T-helper 2 cell (primary cell): ENCODE measurements at places on chromosomes 7 and 10.

DNA sequence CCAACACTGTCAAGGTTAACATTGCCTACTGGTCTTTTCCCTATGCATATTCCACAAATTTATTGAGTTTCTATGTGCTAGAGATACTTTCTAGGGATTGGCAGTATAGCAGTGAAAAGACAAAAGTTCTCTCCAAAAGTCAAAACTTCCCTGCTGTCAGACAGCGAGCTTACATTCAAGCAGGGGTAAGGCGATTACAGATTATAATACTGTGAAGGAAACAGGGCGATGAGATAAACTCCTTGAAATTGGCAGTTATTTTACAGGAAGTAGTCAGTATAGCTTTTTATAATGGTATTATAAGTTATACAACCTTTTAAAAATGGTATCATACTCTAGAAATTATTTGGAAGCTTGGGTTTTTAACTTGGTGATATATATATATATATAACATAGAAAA is 9.9 kb downstream of the VPS50 start:
- DNase-seq: no peak

DNA sequence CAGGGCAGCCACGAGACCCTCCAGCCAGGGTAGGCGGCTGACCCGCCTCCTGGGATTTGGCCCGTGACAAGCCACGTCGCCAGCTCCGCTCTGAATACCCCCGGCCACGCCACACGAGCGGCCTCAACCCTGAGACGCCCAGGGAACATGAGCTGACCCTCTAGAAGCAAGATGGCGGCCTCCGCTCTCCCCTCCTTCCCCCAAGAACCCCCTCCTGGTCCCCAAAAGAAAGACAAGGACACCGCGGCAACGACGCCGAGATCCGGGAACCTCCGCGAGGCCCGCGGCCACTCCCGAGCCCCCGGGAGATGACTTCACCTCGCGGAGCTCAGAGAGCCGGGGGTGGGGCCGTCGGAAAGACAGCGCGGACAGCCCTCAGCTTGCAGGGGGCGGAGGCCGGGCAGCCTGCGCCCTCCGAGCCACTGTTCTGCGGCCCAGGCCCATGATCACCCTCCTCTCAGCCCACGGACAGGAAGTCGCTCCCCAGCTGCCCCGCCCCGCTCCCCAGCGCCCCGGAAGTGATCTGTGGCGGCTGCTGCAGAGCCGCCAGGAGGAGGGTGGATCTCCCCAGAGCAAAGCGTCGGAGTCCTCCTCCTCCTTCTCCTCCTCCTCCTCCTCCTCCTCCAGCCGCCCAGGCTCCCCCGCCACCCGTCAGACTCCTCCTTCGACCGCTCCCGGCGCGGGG is at the start of gene RALA:
Gene RALA (plus strand): TSS at position 526 of the 685 bp plus-strand sequence. CDS start 63,096 bp downstream, outside the sequence.
- DNase-seq: peak; percentile 84

- DNase-seq: no peak
Measured at GRCh38 chr7:109873296-109873695, 1217.6 kb upstream of the LRRN3 start.

- DNase-seq: no peak
Measured at GRCh38 chr10:35211390-35211789, 84.7 kb downstream of the CREM start.

GRCh38 chr10:15661574-15661973 is 58.1 kb downstream of the ITGA8 start:
- DNase-seq: no peak

- no peak for DNase-seq
Measured at GRCh38 chr10:48389272-48389671, 82.8 kb downstream of the MAPK8 start.

GRCh38 chr7:142709921-142710320 is 39.4 kb upstream of the PRSS1 start:
- no peak for DNase-seq
